ENCODE measurements at places on chromosomes 16 and 17.

GRCh38 chr17:35011671-35012216, 31.4 kb downstream of the LIG3 start:
- no peak for DNase-seq

DNA sequence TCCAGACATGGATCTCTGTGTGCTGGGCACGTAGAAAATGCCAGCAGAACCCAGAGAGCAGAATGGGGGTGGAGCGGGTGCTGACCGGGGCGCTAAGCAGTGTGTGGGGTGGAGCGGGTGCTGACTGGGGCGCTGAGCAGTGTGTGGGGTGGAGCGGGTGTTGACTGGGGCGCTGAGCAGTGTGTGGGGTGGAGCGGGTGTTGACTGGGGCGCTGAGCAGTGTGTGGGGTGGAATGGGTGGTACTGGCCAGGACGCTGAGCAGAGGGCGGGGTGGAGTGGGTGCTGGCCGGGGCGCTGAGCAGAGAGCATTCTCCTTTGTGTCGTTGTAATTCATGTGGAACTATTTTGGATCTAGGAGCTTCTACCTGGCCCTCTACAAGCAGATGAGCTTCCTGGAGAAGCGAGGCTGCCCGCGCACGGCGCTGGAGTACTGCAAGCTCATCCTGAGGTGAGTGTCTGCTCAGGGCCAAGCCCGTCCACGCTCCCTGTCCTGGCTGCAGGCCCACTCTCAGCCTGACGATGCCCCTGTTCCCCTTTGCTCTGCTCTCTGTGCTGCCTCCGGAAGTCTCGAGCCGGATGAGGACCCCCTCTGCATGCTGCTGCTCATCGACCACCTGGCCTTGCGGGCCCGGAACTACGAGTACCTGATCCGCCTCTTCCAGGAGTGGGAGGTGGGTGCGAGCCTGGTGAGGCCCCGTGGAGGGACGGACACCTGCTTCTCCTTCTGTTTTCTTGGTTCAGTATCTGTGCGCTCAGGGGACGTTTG, 20.3 kb upstream of the MC1R start:
- DNase-seq = no peak

GRCh38 chr17:335691-336090, 16.9 kb downstream of the RPH3AL start:
- no peak for DNase-seq

- DNase-seq = no peak
Observed at GRCh38 chr17:66455060-66455459, 152.6 kb downstream of the PRKCA start.

DNA sequence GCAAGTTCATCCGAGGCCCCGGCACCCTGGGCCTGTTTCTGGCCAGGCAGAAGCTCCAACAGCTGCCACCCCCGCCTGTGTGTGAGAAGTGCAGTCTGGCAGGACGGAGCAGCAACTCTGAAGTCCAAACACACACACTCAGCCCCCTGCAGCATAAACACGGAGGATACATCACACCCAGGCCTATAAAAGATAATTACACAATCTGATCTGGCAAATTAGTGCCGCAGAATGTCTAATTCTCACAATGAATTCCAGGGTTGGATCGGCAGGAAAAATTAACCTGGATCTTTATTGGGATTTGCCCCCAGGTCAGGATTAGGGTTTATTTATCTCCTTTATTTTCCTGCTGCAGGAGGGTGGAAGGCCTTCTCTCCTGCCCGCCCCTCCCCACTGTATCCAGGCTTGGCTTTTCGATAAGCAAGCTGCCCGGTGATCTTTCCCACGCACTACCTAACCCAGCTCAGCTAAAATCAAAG, 311.4 kb downstream of the SOX9 start:
- no peak for DNase-seq

DNA sequence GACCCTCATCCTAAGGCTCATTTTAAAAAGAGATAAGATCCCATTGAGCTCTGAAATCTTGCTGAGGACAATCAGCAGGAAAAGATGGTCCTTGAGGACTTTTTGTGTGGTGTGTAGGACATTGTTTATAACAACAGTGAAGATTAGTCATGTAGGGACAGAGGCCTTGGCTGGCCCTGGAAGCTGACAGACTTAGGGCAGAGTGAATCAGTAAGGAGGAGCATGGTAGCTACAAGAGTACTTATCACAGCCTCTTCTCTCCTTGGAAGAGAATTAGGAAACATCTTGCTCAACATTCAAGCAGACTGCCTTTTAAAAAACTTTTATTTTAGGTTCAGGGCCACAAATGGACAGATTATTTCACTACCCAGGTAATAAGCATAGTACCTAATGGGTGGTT, 665.9 kb upstream of the SALL1 start:
- no peak for DNase-seq

GRCh38 chr16:81651758-81652718, 127.1 kb upstream of the PLCG2 start:
- DNase-seq = no peak

DNA sequence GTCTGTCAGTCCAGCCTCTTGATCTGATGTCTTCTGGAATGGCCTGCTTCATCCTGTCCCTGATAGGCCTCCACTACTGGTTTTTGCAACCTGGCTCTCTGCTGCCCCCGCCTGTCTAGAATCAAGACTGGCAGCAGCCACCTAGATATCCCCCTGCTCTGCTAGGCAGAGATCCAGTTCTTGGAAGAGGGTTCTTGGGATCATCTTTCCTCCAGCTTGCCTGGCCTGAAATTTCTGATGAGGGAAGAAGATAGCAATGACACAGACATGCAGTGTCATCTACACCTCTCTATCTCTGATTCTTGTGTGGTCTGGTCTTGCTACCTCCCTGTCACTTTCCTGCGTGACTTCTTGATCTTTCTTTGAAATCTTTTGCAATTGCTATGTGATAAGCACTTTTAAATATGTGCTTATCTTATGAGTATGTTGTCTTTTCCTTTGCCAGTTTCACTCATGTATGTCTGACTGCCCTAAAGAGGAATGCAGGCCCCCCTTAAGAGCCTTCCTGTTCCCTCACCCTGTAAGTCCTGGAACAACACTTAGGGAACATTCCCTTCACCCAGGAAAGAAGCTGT, 20.3 kb upstream of the NFATC3 start:
- DNase-seq = peak; percentile 71

- peak; percentile 53 for DNase-seq
Observed at GRCh38 chr16:75053791-75054555, 55.1 kb downstream of the ZNRF1 start.

GRCh38 chr17:80798595-80799537, 192.8 kb upstream of the CHMP6 start:
- DNase-seq = no peak

Measured in KBM-7 (cell line).